Stimulated activated CD4-positive, alpha-beta T cell treated with anti-CD3 and anti-CD28 coated beads, Interleukin-1b, Interleukin-23, amount 100 ng/mL, for 24 hours (primary cell): ENCODE measurements at places on chromosomes 5 and 9.

GRCh38 chr9:134932606-134933005, 14.9 kb upstream of the FCN1 start:
- no peak for DNase-seq

GRCh38 chr9:94692601-94693000, 33.9 kb upstream of the AOPEP start:
- no peak for DNase-seq

DNA sequence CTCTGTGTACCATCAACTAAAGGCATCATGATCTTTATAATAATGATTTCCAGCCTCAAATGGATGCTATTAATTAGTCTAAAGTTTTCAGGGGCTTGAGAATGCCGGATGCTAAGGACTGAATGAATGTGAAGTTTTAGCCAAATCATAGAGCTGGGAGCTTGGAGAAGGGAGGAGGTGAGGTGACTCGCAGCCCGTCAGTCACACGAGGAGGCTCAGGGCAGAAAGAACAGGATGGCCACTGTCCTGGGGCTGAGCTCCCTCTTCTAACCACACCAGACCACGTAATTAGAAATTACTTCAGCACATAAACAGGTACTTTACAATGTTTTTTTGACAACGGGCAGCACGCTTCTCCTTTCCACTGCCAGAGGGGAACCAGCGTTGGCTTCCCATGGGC, 222.6 kb downstream of the NPR3 start:
- DNase-seq = no peak

GRCh38 chr5:7894860-7895259, 25.9 kb downstream of the MTRR start:
- no peak for DNase-seq

GRCh38 chr9:126991183-126991582, 76.6 kb downstream of the RALGPS1 start:
- DNase-seq = no peak

- DNase-seq = no peak
Measured at GRCh38 chr5:93909356-93909755, 168.0 kb upstream of the POU5F2 start.

- DNase-seq = no peak
Measured at GRCh38 chr5:7548596-7548995, 152.7 kb downstream of the ADCY2 start.

DNA sequence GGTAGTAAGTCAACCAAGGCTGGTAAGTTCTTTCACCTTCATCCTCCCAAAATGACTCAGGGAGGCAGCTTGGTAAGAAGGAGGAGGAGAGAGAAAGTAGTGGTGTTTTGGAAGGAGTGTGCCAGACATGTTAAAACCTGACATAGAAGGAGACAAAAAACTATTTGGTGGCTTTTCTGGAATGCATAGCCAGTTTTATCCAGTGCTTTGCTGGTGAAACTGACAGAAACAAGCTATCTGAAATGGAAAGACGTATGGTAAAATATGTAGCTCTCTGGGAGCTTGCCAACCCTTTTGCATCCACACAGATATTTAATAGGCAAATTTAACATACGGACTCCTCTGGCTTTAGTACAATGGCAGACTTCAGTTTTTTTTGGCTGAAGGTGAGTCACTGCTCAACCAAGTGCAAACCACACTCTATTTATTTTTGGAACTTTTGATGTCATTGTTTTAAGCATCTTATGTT, 45.4 kb downstream of the RAB14 start:
- no peak for DNase-seq

GRCh38 chr5:88060194-88060593, 208.5 kb downstream of the TMEM161B start:
- DNase-seq = no peak

- DNase-seq = no peak
Measured at GRCh38 chr5:119287547-119288111, 68.2 kb upstream of the TNFAIP8 start.

DNA sequence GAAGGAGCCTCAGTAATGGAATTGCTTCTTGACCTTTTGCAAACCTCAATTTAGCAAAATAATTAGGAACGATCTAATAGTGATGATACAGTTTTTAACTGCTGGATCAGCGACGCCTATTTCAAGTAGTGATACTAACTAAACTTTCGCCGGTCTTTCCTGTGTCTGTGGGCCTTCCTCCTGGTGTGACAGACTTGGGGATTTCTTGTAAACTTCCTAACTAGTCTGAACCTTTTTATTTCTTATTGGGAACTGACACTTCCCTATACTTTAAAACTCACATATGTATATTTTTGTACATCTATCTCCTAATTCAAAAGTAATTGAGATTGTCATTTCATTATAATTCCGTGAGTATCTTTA, 15.2 kb downstream of the ITGA1 start:
- no peak for DNase-seq

- no peak for DNase-seq
Measured at GRCh38 chr5:131968396-131968954, 23.0 kb upstream of the MEIKIN start.

DNA sequence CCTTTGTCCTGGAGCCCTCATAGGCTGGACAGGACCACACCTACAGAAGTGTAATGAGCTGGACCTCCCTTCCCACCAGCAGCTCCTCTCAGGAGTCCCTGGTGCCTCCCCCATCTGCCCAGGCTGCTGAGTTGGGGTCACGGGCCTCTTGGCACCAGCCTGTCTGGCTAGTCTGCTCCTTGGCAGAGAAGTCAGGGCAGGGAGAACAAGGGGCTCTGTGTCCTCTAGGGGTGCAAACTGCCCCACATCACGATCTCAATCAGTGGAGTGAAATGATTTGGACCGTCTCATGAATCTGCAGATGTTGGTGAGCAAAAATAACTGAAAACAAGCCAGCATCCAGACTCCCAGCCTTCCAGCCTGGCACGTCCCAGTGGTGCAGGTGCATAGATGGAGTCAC, 14.9 kb upstream of the GFPT2 start:
- DNase-seq = no peak
